ENCODE measurements at places on chromosomes 7 and 10.
A peak's percentile ranks its signal among the peaks of the same experiment; 100 is the strongest.

- DNase-seq, result no peak
Measured at GRCh38 chr10:23174977-23175512, 17.1 kb upstream of the PTF1A start.

GRCh38 chr7:39845006-39845405 lies 105.0 kb upstream of the CDK13 start:
- no peak for DNase-seq

DNA sequence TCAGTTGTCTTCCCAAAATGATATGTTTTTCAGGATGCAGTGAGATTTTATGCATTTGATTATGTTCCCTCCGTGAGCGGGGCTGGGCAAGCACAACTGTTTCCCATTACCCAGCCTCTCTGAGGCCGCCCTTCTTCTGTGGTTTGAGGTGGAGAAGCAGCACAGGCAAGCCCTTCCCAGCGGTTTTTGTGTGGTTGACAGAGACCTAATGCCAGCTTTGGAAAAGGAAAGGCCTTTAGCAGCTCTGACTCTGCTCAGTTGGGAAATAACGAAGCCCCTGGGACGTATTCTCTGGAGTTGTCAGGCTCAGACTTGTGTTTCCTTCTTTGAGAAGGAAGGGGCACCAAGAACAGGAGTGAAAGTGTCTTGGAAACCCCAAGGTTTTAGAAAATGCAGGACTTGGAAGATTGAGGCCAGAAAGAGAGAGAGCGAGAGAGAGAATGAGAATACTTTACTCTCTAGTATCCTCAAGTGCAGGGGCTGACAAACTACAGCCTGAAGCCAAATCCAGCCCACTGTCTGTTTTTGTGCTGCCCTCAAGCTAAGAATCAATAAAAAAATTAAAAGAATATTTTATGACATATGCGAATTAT lies 20.6 kb upstream of the PDCD4 start:
- DNase-seq, result peak; percentile 47

DNA sequence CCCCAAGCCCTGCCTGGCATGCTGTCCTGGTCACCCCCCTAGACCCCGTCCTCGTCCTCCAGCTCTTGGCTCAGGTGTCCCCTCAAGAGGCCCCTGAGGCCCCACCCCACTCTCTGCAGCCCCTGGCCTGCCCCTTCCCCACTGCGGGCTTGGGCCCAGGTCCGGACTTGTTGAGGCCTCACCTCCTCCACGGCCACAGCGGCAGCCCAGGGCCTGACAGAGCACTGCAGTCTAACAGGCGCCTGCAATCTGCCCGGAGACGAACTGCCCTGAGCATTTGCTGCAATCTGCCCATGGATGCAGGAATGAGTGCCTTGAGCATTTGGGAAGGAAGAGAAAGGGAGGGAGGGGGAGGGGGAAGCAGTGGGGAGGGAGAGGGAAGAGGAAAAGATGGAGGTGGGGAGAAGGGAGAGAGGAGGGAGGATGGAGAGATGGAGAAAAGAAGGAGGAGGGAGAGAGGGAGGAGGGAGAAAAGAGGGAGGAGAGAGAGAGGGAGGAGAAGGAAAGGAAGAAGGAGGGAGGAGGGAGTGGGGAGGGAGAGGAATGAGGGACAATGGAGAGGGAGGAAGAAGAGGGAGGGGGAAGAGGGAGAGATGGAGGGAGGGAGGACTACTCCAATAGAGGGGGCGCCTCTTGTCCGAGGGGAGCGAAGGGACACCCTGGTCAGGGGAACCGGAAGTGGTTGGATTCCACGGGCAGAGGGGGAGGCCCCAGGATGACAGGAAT lies 73.9 kb downstream of the PDGFA start:
- no peak for DNase-seq

- peak; percentile 42 for DNase-seq
Measured at GRCh38 chr7:43647673-43648472, 65.0 kb downstream of the STK17A start.

- no peak for DNase-seq
Measured at GRCh38 chr7:93985101-93985500, 19.1 kb downstream of the BET1 start.

DNA sequence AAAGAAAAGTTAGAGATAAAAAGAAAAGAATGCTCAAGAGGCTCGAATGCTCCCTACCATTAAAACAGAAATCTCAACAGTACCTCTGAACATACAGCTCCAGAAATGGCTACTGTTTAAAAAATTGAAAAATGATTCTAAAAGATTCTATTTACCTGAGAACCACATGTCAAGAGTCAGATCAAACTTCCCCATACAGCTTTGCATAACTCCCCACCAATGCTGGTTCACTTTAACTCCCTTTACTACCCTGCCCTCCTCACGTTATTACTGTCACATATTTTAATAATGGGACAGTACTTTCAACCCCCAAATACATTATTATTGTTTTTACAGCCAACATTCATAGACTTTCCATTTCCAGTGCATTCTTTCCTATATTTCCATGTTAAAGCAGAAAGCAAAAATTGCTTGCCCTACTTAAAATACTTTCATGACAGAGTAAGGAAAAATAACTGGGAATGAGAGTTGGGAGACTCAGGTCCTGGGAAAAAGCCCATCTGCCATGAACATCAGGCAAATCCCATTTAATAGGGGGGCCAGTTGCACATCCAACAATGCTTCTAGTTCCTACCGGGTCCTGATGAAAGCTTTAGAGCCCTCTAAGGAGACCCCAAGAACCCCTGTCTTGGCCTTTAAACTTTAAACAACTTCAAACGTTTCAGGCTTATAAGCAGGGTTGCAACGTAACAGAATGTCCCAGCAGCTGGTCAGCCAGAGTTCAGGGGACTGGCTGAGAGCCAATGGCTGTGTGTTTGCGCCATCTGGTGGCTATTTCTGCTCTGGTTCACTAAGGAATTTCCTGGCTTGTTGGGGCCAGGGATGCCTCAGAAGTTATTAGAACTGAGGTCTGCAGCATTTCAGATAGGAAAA lies 247.4 kb downstream of the ELMO1 start:
- peak; percentile 50 for DNase-seq

DNA sequence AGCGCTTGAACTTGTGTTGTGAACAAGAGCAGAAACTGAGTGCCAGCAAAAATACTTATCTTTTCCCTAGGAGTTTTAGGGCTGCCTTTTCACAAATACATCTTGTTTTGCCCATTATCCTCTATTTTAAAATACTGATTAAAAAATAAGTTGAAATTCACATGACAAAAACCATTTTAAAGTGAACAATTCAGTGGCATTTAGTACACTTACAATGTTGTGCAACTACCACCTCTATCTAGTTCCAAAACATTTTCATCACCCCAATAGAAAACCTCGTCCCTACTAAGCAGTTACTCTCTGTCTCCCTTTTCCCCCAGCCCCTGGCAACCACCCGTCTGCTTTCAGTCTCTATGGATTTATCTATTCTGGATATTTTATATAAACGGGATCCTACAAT lies 1.4 kb downstream of the WBP1L start:
- DNase-seq, result no peak

GRCh38 chr10:23370106-23370505 lies 25.5 kb upstream of the C10orf67 start:
- DNase-seq, result no peak

- DNase-seq, result no peak
Measured at GRCh38 chr7:8155836-8156235, 106.1 kb downstream of the ICA1 start.

GRCh38 chr10:131797626-131798025 lies 103.2 kb upstream of the PPP2R2D start:
- no peak for DNase-seq

GRCh38 chr7:107631588-107632491 lies 28.8 kb upstream of the SLC26A4 start:
- DNase-seq, result no peak

GRCh38 chr10:32971536-32972091 lies 13.6 kb upstream of the ITGB1 start:
- no peak for DNase-seq

DNA sequence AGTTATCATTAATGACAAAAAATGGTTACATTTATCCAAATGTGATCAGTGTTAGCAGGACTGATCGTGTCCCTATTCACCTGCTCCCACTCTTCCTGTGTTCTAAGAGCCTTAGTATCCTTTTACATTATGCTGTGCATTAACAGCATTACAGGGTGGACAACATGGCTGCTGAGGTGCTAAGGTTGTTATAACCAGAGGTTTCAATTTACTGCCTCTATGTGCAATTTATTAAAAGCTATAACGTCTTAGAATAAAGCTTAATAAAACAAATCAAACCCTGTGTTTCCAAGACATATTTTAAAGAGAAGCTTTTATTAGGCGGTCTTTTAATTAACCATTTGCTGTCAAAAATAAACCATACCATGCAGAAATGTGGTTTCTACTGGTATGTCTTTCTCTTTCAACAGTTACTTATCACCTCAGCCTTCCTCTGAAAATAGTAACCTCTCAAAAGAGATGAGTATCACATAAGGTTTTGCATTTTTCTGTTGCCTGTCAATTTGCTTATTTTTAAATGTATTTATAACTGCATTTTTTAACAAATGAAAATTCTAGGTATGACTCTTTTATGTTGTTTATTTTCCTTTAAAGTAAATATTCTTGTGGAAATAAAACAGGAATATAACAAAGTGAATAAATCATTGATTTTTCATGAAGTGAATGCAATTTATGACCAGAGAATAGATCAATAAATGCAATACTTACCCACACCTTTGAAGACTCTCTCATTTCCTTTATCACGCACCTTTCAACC lies 849.8 kb upstream of the SORCS1 start:
- DNase-seq, result no peak

DNA sequence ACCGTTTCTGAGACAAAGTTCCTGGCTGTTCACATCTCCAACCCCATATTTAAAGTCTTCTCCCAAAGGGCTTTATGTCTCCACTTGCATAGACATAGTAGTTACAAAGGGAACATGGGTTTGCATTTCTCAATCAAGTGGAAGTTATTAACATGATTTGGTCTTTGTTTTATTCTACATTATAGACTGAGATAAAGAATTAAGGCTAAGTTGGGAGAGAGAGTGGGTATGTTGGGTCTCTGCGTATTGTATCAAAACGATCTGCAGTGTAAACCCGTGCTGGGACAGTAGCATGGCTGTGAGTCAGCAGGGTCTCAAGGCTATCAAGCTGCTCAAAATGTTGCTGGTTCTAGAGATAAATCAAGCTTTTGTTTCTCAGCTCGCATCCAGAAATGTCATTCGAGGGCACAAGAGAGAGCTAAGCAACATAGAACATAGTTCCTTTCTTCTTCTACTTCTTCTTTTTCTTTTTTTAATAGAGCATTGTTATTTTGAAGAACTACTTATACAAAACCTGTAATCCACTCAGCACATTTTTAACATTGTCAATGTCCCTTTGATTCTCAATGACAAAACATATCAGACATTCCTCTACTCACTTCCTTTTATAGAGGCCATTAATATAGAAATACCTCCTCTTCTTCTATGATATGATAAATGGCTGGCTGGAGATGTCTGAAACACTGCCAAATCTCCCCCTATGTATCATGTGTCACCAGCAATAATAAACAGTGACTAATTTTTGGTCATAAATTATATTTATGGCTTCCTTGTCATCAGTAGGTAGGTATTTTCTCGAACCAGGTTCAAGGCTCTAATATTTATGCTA lies 34.5 kb upstream of the RHOBTB1 start:
- no peak for DNase-seq

DNA sequence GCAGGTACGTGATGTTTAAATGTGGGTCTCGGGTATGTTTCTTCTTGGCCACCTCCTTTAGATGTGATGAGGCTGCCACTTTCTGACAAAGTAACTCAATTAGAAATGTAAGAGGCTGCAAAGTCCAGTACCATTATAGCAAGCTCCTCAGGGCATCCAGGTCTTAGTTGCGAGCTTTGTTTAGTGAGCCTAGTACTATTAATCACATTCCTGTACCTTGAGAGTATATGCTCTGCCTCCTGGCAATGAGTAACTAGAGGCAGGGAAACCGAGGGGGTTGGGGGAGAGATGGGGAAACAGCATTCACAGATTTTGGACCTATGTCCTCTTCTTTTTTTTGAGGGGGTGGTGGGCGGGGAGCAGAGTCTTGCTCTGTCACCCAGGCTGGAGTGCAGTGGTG lies 131.8 kb downstream of the GFRA1 start:
- DNase-seq, result no peak

DNA sequence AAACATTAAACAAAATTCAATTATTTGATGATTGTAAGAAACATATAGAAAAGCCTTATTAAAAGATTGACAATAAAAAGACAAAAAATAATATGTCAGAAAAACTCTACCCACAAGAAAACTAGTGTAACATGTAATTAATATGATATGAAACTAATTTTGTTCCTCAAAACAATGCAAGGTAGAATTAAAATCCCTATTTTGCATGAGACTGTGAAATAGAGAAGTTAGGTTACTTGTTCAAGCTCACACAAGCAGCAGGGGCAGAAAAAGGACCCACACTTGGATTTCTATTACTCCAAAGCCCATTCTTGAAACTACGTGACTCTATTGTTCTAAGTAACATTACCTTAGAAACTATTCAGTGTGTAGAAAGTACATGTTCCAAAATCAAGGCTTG lies 96.4 kb downstream of the KCNMA1 start:
- no peak for DNase-seq

DNA sequence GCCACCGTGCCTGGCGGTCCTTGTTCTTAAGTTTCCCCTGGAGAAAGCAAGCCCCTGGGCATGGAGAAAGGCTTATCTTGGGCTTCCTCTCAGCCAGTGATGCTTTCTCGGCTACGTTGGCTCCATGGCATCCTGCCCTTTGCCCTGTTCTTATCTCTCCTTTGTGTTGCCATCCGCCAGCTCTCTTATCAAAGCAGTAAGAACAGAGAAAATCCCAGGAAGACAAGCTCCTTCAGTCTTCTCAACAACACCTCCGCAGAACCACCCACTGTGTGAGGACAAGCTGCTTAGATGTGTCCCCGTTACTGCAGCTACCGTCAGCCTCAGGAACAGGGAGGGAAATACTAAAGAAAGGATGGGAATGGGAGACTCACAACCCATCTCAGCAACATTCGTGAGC lies 3.3 kb downstream of the PLEKHS1 start:
- DNase-seq, result no peak

DNA sequence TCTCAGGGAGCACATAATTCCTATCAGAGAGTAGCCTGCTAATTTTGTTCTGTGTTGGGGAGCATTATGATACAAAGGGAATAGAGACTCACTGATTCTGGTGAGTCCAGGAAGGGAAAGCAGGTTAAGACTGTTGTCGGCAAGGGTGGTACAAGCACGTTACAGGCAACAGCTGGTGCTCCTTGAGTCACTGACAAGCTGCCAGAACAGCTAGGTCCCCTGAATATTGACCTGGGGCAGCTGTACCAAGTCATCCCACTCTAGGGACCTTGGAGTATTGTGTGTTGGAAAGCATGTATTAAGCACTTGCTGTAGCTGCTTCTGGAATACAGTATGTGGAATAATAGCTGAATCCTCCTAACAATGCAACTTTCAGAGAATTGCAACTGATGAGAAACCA lies 37.0 kb upstream of the GLCCI1 start:
- DNase-seq, result no peak

GRCh38 chr7:158650821-158651225 lies 53.8 kb downstream of the NCAPG2 start:
- DNase-seq, result no peak

GRCh38 chr7:115631782-115632181 lies 398.8 kb downstream of the TFEC start:
- no peak for DNase-seq

- DNase-seq, result no peak
Measured at GRCh38 chr7:100540073-100540723, 1.2 kb downstream of the AGFG2 start.

- DNase-seq, result no peak
Measured at GRCh38 chr10:117443686-117444041, 68.4 kb upstream of the PDZD8 start.

- no peak for DNase-seq
Measured at GRCh38 chr7:123608991-123609882, 7.6 kb downstream of the ASB15 start.

Data from activated CD4-positive, alpha-beta T cell treated with anti-CD3 and anti-CD28 coated beads, Interleukin-2, amount 10 ng/mL, durations not matched to agents 7 days and 5 days (primary cell).